ENCODE measurements at places on chromosomes 12 and 14. TPM values are rescaled to one million over a fixed set of nuclear protein-coding genes. Genes with fewer than 3 reads are reported as not detected.

The FAM186B gene
- 0.65 TPM for total RNA-seq

The IL31 gene
- not detected for total RNA-seq

The KRT6C gene
- total RNA-seq: not detected

The NYNRIN gene
- 28.7 TPM for total RNA-seq

The SMCO2 gene
- not detected for total RNA-seq

The TAS2R7 gene
- total RNA-seq: 0.48 TPM

The RNASE3 gene
- not detected for total RNA-seq

The ATG101 gene
- total RNA-seq: 41.7 TPM

The SDS gene
- total RNA-seq: not detected

The NTF3 gene
- 0.19 TPM for total RNA-seq

The MUCL1 gene
- not detected for total RNA-seq

The CACNA2D4 gene
- total RNA-seq: 0.65 TPM

The RNASE2 gene
- not detected for total RNA-seq

The RNASE7 gene
- not detected for total RNA-seq

The TAS2R10 gene
- 1.5 TPM for total RNA-seq

The TDRD9 gene
- total RNA-seq: 1.2 TPM

The CTSG gene
- total RNA-seq: not detected

The WIF1 gene
- not detected for total RNA-seq

The CISTR gene
- not detected for total RNA-seq

The ANAPC7 gene
- 35.9 TPM for total RNA-seq

The FSCB gene
- not detected for total RNA-seq

The SLC8A3 gene
- total RNA-seq: 0.33 TPM

The SPTLC2 gene
- total RNA-seq: 78.3 TPM

The NRIP2 gene
- total RNA-seq: not detected

The RHEBL1 gene
- total RNA-seq: 1.3 TPM

The TM9SF1 gene
- total RNA-seq: 53.6 TPM

The PLEKHD1 gene
- total RNA-seq: not detected

The HOXC12 gene
- total RNA-seq: not detected

The PMCH gene
- 0.76 TPM for total RNA-seq

The SYT1 gene
- 2.9 TPM for total RNA-seq

The IQSEC3 gene
- not detected for total RNA-seq

The SRRM4 gene
- not detected for total RNA-seq

The TDP1 gene
- 27.8 TPM for total RNA-seq

The ZNF605 gene
- 12.3 TPM for total RNA-seq

The GARIN6 gene
- not detected for total RNA-seq

The LGR5 gene
- total RNA-seq: not detected

The REP15 gene
- 6.2 TPM for total RNA-seq

The EIF2S3B gene
- 2.6 TPM for total RNA-seq

The MORN3 gene
- 0.65 TPM for total RNA-seq

The PTPRR gene
- 0.38 TPM for total RNA-seq

The LUM gene
- total RNA-seq: 1.2 TPM

The NID2 gene
- 31.7 TPM for total RNA-seq

The RFX4 gene
- not detected for total RNA-seq

The SIX6 gene
- total RNA-seq: not detected

The OVCH1 gene
- total RNA-seq: not detected

The SMOC1 gene
- 3.3 TPM for total RNA-seq

The CEP128 gene
- total RNA-seq: 5.3 TPM

The ESRRB gene
- not detected for total RNA-seq

The PELI2 gene
- 11.3 TPM for total RNA-seq

The PTPN21 gene
- total RNA-seq: 9.6 TPM
